ENCODE measurements at places on chromosomes 2 and 18.

DNA sequence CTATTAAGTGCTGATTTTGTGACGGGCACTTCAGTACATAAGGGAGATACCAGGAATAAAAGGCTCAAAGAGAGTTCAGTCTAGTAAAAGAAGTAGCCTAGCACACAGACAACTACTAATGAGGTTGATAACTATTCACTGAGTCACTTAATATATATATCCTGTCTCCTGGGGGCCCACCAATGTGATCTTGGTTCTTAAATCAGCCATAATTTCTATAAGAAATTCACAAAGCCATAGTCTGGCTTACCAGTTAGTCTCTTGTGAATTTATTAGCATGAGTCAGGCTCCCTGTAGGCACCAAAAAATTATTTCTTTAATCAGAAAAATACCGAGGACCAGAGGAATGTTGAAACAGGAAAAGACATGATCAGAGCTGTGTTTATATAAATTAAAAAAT is 10.4 kb downstream of the KCNE4 start:
- no peak for DNase-seq

DNA sequence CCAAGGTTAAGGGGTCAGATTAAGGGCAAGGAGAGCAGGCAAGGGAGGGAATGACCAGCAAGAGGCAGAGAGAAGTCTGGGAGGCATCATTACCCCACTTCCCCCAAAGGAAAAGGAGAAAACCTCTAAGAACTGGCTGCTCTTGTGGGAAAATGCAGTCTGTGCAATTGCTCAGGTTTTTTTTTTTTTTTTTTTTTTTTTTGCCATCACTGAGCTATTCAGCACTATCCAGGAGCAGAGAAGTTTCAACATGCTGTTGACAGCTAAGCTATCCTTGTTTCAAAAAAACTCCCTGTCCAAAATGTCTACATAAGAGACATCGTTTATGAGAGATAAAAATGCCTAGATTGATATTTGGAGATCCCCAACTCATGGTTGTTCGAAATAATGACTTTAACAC is 345.4 kb downstream of the TDRD15 start:
- DNase-seq, result no peak

DNA sequence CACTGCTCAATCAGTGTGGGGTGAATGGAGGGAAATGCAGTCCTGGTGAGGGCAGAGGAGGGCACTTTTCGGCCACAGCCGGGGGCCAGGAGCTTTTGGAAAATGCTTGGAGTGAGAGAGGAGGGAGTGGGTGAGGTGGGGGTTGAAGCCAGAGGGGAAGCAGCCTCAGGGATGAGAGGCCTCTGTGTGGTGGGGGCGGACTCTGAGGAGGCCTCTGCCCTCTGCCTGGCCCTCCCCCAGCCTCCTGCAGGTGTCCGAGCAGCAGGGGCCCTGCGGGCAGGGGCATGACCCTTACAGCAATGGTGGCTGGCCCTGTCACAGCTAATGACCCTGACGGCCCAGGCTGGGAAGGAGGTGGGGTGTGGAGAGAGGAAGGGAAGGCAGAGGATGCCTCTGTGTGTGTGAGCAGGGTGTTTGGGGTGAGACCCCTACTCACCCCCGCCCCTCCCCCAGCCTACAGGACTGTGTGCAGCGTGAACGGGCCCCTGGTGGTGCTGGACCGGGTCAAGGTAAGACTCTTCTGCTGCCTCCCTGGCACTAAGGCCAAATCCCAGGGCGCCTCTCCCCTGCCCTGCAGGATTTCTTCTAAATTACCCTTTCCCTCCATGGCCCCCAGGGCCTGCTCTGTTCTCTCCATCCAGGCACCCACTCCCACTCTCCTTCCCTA is 7.6 kb downstream of the ATP6V1B1 start:
- DNase-seq, result no peak

DNA sequence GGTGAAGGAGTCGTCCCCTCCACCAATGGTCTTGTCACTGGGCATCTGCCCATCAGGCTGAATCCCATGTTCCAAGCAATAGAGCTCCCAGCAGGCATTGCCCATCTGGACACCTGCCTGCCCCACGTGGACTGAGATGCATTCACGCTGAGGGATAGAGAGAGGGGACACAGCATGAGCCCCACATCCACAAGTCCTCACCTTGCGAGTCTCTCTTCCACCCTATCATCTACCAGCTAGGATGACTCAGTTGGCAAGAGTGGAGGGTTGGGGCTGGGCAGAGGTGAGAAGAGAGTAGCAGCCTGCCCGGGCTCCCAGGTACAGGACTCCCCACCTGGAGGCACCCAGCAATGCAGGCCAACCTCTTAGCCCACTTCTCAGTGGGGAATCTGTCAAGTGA is 959 bp upstream of the TUBA4B start:
- DNase-seq, result no peak

- no peak for DNase-seq
These were observed 34.0 kb upstream of the COL3A1 start for GRCh38 chr2:188940171-188940570.

- no peak for DNase-seq
These were observed 6.8 kb downstream of the LBH start for GRCh38 chr2:30237966-30238800.

- no peak for DNase-seq
These were observed 278.8 kb upstream of the SLC14A2 start for GRCh38 chr18:45336448-45336847.

DNA sequence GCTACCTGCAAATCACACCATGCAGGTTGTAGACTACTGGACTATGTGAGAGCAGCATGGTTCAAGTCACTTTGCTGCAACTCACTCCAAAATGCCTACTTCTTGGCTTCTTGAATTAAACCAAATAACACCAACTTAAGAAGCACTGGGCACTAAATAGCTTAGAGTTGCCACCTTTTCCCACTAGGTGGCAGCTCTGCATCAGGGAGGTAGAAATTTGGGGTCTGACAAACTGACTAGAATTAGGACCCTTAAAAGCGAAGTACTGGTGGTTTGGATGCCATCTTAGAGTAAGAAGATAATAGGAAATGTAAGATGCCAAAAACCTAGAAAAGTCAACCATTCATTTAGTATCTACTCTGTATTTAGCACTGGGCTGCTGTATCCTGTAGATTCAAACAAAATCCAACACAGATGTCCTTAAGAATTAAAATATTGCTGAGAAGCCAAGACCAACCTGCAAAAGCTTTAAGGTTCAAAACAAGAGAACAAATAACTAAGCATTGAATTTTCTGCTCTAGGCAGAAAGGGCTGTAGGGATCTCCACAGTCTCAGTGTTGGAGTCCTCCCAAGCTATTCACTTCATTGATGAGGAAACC is 65.5 kb downstream of the CCBE1 start:
- no peak for DNase-seq

DNA sequence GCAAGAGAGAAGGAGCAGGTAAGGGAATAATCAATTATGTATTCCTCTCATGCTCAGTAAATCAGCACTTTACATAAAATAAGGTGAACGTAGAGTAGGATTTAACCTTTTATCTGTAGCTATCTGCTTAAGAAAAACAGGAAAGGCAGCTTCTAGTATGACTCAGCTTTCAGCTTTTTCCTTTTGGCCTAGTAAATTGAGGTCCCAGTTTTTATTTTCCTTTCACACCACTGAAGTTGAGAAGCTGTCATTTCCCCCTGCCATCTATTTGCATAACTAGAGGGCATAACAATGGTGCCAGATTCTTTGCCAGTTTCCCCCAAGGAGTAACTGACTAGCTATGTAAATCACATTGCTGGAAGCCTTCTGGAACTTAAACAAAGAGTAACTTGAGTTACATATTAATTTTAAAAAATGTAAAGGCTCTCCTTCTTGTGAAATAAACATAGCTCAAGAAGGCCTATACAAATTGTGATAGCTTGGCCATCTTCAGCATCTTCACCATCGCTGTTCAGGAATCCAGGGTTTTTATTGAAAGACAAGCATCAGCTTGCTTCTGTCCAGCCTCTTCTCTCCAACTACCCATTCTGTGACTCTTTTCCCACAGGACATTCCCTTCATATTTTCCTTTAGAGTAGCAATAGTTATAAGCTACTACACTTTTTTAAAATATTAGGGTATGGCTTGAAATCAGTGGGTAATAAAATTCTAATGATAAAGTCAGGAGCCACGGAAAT is 97.0 kb downstream of the KYNU start:
- DNase-seq, result no peak

DNA sequence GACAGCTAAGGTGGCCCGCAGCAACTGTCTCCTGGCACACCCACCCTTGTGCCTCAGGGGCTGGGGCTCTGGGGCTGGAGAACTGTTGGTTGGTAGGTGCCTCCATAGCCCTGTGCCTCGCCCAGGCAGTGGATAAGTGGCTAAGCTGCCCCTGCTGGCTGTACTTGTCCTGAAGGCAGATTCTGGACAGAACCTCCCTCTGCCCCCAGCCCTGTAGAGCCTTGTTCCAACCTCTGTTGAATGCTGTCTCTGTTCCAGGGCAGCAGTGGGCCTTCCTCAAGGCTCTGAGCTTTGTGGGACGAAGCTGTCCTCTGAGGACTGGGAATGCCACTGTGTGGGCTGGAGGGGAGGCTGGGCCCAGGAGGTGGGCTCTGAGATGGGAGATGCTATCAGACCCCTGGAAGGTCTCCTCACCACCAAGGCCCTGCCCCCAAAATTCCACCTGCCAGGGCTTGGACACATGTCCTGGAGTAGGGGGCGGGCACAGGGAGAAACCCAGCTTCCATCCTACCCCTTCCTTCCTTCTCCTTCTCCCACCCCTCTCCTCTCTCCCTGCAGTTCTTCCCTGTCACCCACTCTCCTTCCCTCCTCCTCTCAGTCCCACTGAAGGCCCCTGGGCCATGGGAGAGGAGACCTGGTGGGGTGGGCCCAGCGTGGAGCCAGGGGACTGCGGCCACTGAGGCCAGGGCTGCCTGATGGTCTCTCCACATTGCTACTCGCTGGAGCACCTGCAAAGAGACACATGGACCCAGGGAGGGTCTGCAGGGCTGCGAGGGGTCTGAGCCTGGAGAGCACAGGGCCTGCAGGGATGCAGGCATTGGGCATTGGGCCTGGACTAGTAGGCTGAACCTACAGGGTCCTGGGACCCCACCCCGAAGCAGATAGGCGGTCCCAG is 1.7 kb upstream of the PDCD1 start:
- DNase-seq, result no peak

DNA sequence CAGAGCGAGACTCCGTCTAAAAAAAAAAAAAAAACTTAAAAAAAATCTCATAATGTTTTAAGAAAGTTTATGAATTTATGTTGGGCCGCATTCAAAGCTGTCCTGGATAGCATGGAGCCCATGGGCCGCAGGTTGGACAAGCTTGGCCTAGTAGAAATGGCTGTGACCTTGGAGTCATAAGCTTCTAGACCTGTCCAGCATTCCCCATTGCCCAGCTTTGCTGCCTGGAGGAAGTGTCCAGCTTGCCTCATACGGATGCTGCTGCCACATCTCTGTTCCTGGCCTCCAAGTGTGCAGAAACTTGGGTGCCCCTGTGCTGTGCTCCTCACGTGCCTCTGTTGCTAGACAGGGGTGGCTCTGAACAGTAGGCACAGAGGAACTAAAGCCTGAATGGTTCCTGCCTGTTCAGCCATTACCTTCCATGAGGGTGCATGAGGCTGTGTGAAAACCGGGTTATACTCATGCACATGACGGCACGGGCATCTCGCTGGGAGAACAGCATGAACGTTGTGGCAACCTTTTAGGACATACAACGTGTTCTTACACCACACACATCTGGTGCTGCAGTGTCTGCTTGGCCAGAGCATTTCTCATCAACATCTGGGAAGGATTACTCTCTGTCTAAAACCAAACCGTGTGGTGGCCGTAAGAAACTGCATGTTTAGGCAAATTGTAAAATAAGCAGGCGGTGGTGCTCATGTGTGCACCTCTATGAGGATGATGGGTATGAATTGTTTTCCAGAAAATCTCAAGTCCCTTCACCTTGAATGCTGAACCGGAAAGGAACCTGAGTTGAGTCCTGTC is 38.2 kb downstream of the FHOD3 start:
- DNase-seq, result peak; percentile 20

- DNase-seq, result no peak
These were observed 648.9 kb upstream of the SALL3 start for GRCh38 chr18:78330766-78331165.

DNA sequence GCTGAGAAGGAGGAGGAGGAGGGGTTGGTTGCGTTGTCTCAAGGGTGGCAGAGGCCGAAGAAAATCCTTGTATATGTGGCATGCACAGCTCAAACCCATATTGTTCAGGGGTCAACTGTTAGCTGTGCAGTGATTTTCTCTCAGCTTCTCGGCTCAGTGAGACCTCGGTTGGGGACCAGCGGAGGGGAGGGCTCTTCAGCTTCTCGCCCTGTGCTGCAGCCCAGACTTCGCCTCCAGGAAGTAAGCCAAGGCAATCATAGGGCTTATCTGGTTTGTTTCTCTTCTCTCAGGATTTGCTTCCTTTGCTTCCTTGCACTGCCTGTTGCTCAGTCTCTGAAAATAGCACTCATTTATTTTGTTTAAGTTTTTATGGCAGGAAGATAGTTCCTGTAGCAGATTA is 85.5 kb downstream of the SOWAHC start:
- DNase-seq, result no peak

DNA sequence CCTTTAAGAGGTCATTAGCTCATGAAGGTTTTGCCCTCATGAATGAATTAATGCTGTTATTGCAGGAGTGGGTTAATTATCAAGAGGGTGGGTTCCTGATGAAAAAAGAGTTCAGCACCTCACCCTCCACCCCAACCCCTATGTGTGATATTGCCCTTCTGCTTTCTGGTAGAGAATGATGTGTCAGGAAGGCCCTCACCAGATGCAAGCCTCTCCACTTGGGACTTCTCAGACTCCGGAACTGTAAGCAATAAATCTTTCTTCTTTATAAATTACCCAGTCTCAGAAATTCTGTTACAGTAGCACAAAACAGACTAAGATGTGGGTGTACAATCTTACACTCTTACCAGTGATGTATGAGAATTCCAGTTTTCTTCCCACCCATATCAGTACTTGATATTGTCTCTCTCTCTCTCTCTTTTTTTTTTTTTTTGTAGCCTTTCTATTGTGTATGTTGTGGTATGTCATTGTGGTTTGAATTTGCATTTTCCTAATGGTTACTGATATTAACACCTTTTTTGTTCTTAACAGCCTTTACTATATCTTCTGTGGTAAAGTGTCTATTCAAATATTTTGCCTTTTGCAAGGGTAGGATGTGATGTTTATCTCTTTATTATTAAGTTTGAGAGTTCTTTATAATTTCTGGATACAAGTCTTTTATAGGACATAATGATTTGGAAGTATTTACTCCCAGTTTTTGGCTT is 10.4 kb upstream of the MAP2 start:
- DNase-seq, result no peak

DNA sequence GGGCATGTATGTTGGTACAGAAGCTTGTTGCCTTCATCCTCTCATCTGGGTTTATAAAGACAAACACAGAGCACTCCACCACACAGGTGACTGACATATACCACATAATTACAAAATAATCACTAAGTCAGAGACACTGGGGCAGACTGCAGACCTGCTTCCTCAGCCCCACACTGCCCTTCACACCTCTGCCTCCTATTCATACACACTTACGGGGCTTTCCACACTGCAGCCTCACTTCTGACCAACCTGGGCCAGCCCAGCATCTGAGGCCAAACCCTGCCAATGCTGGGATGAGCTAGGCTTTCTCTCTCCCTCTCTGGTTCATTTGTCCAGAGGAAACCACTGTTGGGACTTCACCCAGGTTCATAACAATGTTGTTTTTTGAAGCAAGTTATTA is 4.5 kb downstream of the EMX1 start:
- DNase-seq, result no peak

GRCh38 chr2:95051626-95052025 is 26.1 kb downstream of the MAL start:
- no peak for DNase-seq

GRCh38 chr2:203637471-203638167 is 68.8 kb upstream of the CD28 start:
- DNase-seq, result no peak
